NCI-H1436 (cell line): ENCODE measurements at places on chromosomes 16 and 17.

GRCh38 chr16:51355875-51356274, 204.8 kb upstream of the SALL1 start:
- DNase-seq: no peak

GRCh38 chr17:40093580-40094201, 6.7 kb downstream of the NR1D1 start:
- no peak for DNase-seq

DNA sequence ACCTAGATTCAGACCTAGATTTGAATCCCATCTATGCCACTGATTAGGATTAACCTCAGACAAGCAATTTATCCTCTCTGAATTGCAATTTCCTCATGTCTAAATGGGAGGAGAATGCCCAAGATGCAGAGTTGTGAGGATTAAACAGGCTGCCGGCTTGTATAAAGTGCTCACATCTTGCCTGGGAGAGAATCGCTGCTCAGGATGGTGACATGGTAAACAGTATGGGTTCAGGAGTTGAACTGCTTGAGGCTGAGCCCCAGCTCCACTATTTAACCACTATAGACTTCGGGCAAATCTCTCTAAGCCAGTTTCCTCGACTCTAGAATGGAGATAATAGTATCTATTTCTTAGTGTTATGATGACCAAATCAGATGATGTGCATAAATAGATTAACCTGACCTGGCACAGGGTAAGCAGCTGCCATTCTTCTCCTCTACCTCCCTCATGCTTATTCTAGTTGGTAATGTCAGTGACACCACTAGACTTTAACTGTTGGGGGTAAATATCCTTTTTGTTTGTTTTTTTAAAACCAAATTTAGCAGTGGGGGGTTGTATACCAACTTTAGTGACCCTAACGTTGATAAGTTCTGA, 732 bp upstream of the RPL27 start:
- no peak for DNase-seq

- DNase-seq: no peak
Observed at GRCh38 chr16:19088341-19088916, 21.0 kb downstream of the COQ7 start.

DNA sequence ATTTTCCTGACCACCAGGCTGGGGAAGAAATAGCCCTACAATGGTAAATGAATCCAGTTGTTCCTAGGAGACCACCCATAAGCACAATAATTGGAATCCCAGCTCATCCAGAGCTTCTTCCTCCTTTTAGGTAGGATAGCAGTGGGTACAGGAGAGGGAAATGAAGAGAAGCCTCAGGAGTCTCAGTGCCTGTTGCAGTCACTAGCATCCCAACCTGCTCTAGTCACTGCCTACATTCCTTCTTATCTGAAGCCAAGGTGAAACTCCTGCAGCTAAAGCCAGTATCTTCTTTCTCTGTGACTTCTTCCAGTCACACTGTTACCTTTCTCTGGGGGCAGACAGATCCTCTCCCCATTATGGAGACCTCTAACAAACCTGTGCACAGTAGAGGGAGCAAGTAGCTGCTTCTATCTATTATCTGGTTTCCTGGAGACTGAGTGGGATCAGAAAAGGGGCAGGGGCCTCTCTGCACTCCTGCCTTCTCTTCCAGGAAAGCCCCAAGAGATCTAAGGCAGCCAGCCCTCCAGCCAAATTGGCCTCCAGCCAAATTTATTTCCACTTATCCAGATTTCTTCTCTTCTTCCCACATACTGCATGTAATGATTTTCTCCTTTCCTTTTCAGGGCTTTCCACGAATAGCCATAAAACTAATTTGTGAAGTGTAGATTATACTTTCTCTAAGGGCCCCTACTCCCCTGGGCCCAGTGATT, 85.5 kb downstream of the SSH2 start:
- DNase-seq: peak; percentile 54

GRCh38 chr16:84606081-84606875, 11.6 kb downstream of the COTL1 start:
- no peak for DNase-seq

DNA sequence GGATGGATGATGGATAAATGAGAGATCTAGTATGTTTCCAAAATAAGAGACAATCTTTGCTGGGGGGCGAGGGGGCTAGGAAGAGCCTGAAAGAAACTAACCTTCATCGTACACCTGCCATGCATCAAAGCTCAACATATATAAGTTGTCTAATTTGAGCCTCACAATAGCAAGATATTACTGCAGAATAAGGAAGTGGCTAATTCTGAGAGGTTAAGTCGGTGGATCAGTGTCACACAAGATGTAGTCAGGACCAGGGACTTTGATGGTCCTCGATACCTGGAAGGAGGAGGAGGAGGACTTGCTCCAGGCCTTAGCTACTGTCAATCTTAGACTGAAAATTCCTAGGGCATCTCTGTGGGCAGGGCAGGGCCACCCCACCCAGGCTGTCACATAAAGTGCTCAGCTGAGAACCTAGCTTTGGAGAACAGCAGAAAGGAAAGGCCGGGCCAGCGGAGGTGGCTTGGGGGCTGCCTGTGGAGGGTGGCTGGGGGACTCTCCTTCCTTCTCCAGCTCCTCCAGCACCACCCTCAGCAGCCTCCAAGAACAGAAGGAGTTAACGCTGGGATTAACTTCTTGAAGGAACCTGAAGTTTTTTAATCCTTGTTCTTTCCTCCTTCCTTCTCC, 460 bp upstream of the SLC13A2 start:
- no peak for DNase-seq

DNA sequence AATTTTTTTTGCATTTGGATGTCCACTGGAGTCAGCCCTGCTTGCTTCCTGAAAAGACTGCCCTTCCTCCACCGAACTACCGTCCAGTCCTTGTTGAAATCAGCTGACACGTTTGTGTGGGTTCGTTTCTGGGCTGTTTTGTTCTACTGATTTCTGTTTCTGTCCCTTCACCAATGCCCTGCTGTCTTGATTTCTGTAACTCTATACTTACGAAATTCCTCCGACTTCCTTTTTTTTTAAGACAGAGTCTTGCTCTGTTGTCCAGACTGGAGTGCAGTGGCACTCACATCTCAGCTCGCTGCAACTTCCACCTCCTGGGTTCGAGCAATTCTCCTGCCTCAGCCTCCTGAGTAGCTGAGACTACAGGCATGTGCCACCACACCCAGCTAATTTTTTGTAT, 8.4 kb upstream of the GAA start:
- no peak for DNase-seq

GRCh38 chr16:69893106-69893505, 58.0 kb upstream of the CLEC18A start:
- DNase-seq: no peak

DNA sequence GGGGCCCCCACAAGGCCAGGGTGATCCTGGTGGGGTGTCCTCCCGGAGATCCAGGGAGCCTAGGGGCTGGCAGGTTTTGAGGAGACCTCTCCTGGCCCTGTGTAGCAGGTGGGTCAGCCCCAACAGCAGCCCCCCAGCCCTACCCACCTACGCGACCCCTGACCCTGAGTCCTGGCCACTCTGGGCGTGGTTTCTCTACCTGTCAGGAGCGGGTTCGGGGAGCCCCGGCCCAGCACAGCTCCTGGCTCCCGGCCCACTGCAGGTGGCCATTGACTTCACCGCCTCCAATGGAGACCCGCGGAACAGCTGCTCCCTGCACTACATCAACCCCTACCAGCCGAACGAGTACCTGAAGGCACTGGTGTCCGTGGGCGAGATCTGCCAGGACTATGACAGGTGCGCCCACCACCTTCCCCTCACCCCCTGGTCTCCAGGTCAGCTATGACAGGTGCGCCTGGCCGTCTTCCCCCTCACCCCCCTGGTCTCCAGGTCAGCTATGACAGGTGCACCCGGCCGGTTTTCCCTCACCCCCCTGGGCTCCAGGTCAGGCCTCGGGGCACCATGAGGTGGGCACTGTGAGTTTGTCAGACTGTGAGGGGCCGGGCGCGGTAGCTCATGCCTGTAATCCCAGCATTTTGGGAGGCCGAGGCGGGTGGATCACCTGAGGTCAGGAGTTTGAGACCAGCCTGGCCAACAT, 13.0 kb downstream of the CPNE7 start:
- DNase-seq: no peak

GRCh38 chr17:43463241-43463640, 20.5 kb upstream of the DHX8 start:
- DNase-seq: no peak

DNA sequence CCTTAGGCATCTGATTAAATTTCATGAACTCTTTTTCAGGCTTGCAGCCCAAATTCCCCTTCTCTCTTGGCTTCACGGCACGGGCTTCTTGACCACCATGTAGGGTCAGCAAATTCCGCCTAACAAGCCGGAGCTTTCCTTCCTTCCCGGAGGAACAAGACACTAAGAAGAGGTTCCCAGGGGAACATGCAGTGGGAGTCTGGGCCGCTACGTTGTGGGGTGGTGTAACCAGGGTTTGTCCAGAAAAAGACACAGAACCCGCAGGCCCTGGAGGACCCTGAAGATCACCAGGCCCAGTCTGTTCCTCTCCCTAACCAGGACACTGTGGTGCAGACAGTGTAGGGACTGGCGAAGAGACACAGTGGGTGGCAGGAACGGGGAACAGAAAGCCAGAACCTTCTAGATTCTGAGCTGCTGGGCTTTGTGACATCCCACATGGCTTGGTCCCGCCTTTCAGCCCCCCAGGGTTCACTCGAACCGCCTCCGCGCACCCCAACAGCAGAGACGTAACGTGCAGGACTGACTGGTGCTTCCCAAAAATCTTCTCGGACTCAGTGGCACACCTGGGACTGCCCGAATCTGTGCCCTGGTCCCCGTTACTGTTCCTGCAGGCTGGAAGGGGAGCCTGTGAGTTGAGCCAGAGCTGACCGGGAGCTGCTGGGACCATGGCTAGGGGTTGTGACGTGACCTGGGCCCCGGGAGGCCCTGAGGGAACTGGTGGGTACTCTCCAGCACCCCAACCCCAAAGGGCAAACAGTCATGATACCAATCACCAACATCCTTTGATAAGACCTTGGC, 55.2 kb downstream of the TBC1D16 start:
- no peak for DNase-seq

GRCh38 chr17:18285296-18285695, 24.8 kb downstream of the MIEF2 start:
- no peak for DNase-seq

GRCh38 chr16:85372627-85373372, 240.3 kb upstream of the GSE1 start:
- no peak for DNase-seq

DNA sequence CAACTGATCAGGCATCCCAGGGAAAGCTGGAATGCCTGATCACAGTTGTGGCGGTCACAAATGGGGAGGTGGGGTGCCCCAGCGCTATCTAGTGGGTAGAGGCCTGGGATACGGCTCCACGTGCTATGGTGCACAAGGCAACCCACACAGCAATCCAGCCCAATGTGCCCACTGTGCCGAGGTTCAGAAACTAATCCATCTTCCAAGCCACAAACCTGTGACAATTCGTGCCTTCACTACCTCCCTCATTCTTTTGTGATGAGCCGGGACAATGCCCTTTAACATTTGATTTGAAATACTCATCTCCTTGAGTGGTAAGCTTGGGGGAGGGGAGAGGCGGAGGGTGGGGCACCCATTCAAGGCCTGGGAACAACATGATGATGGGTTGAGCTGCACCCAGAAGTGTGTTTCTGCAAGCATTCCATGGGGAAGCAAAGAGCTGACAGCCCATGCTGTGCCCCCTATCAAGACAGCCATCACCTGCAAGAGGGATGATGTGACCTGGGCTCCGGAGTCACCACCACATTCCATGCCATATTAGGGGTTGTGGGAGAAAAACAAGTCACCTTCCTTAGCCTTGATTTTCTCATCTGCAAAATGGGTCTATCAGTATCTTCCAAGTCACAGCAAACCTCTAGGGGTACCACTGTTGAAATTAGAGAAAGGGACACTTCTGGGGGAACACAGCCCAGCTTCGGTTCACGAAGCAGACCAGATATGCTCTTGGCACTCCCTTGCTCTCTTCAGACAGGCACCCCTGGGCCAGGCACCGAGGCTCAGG, 3.7 kb downstream of the ELOB start:
- no peak for DNase-seq

GRCh38 chr16:3348547-3349167, 7.0 kb upstream of the OR2C1 start:
- DNase-seq: no peak

- DNase-seq: peak; percentile 75
Observed at GRCh38 chr17:38572669-38573365, 32.9 kb downstream of the SRCIN1 start.

DNA sequence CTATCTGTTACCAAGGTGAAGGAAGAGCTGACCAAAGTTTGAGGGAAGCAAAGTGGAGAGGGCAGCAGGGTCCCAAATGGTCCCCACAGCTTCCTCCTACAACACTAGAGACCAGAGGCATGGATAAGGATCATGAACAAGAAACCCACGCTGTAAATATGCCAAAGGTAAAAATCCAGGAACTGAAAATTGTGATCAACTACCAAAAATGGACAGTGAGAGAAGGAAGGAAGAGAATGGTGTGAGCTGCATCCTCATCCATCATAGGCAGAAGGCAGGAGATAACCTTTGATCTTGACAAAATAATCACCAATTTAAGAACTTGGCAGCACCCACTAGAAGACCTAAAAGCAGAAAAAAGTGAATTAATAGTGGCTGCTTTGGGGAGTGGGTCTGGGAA, 66.2 kb downstream of the CYTH1 start:
- DNase-seq: no peak

GRCh38 chr16:4426021-4426684, 485 bp downstream of the DNAJA3 start:
- no peak for DNase-seq

DNA sequence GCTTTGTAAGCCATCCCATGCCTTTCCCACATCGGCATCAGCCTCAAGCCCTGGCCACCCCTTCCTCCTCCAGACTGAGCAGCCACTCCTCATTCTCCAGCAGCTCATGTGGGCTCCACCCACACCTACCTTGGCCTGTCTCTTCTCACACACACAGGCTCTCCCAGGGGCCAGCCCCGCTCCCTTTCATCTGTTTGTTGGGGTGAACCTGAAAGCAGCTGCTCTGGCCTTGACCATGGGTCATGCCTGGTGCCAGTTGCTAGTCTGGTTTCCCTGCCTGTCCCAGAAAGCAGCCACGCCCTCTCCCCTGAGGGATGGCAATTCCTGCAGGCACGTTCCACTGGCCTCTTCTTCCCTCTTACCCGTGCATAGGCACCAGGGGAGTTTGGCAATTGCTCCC, 11.4 kb upstream of the TMEM238L start:
- DNase-seq: no peak

- no peak for DNase-seq
Observed at GRCh38 chr16:4962716-4963115, 4.6 kb downstream of the SEC14L5 start.
